ENCODE measurements at places on chromosomes 4 and X.
A peak's percentile ranks its signal among the peaks of the same experiment; 100 is the strongest.

DNA sequence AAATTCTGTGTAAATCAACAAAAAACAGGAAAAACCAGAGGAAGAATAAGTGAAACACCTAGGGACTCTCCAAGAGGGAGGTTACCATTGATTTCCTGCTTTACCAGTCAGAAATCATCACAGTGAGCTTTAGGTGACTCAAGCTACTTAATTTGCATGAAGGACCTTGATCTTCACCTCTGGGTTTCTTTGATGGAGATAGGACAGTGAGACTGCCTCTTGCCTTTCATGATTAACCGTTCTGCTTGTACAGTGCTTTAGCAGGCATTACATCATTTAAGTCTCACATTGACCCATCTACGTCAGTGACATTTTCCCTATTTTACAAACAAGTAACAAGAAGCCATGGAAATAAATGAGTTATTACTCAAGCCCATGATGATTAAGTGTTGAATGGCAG lies 3.4 kb upstream of the GK start:
- DNase-seq, result no peak

DNA sequence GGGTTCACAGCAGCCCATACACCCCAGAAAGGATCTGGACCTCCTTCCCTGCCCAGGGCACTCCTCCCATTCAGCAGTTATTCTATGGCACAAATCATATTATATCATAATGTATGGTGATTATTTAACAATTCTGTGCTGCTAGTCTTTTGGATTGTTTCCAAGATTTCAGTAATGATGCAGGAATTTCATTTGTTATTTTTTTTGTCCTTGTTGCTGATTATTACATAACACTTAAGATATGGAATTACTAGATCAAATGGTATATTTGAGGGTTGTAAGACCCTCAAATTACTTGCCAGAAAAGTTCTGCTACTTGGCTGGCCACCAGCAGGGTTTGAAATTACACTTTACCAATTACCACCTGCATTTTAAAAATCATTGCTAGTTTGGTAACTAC lies 36.4 kb downstream of the QDPR start:
- DNase-seq, result no peak

GRCh38 chrX:97787849-97788248 lies 904.1 kb downstream of the RPA4 start:
- no peak for DNase-seq

GRCh38 chr4:183364025-183364424 lies 41.8 kb upstream of the CLDN24 start:
- no peak for DNase-seq

DNA sequence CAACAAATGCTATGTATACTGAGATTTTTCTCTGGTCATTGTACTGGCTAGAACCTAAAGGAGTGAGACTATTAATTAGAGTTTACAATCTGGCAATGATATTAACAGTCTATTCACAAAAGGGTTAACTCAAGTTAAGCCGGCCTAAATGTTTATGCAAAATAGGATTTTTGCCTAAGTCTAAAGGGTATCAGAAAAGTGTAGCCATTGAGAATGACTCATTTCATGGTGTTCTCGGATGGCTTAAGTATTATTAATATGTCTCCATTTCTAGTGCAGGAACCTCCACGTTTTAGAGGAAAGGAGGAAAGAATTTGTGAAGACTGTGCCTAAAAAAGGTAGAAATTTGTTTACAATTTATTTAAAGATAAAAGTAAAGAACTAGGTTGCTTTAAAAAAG lies 29.8 kb downstream of the DYNLT3 start:
- no peak for DNase-seq

GRCh38 chrX:71510161-71510560 lies 22.7 kb upstream of the OGT start:
- DNase-seq, result no peak

GRCh38 chr4:143743591-143743990 lies 43.1 kb upstream of the FREM3 start:
- no peak for DNase-seq

- no peak for DNase-seq
Measured at GRCh38 chr4:120611092-120611491, 311.4 kb downstream of the PRDM5 start.

- no peak for DNase-seq
Measured at GRCh38 chrX:154123241-154124219, 20.5 kb upstream of the OPN1LW start.

DNA sequence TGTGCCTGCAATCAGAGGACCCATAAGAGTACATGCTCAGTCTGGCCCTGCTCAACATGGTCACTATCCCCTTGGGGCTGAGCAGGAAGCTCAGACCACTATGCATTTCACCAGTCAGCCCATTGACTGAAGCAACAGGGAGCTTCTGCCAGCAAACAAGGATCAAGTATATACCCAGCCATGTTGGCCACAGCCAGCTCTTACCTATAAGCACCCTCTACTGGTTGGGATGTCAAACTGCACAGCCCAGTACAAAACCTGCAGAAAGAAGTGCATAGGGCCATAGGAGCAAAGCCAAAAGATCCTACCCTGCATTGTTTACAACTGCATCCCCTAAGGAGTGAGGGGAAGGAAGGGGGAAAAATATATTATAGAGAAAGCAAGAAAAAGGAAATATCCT lies 214.4 kb upstream of the CPEB2 start:
- no peak for DNase-seq

DNA sequence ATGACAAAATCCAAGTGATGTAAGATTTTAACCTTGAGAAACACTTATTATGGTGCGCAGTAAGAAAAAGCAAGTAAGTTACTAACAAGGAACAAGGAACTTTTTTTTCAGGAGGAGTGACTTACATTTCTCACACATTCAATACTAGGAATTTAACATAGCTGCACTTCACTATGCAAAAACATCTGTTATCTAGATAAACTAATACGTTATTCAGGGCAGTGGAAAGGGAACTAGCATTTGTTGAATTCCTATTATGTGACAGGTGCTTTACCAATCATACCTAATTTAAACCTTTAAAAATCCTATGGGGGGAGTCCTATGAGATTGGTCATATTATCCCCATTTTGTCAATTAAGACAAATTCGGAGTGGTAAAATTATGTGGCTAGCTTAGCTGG lies 238.0 kb downstream of the NR3C2 start:
- no peak for DNase-seq

DNA sequence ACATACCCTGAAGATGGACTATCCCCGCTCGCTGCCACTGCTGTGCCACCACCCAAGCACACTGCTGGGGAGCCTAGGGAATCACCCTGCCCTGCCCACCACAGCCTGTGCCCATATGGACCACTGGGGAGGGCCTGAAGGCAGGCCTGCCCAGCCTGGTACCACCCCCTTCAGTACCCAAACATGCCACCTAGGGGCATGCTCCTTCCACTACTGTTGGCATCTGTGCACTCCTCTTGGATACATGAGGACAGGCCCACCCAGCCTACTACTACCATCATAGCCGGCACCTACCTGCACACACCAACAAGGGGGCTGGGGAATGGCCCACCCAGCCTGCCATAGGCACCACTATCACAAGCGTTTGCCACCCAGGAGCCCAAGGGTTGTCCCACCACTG lies 30.1 kb upstream of the PRDX4 start:
- DNase-seq, result no peak

DNA sequence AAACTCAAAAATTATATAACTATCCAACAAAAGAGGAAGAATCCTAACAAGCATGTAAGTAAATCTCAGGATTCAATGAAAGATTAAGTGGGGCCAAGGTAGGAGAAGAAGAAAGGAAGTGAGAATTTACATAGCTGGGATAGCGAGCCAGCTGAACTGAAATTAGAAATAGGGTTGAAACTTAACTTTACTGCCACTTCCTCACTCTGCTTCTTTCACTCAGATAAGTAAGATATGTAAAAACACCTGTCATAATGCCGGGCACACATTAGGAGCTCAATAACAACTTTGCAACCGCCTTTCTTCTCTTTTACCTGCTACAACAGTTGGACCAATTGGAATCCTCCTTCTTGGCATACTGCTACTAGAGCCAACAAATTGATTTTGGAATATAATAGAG lies 129.4 kb downstream of the CNKSR2 start:
- no peak for DNase-seq

DNA sequence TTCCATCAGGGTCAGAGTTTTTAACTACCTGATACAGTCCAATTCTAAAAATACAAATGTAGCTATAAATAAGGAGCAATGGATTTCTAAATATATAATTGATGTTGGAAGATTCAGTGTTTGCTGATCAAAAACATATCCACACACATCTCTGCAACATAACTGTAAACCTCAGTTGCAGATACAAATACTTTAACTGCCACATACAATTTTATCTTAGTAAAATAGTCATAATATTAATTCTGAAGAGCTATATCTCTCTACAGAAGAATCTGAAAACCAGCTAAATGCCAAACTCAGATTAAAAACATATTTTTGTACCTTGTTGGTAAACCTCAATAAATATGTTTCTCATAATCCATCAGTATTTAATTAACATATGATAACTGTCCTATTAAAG lies 674.3 kb upstream of the INTU start:
- DNase-seq, result no peak

GRCh38 chr4:33746979-33747378 lies 2497.3 kb downstream of the ARAP2 start:
- no peak for DNase-seq

- no peak for DNase-seq
Measured at GRCh38 chrX:13649838-13650237, 3.1 kb upstream of the TCEANC start.

DNA sequence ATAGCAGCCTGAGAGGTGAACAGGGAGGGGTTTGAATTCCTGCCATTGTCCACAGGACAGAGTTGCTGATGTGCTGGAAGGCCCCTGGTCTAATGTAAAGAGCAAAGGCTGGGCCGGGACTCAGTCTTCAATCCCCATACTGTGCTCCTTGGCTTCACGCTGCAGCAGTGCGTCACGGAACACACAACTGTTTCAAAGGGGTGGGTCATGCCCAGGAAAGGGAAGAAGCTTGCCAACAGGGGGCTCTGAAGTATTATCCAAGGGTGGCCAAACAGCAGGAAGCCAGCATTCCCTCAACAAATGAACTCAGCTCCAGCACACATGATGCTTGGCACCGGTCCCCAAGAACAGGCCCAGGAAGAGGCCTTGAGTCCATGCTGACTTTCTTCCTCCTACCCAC lies 122.5 kb downstream of the NFKB1 start:
- peak; percentile 48 for DNase-seq

DNA sequence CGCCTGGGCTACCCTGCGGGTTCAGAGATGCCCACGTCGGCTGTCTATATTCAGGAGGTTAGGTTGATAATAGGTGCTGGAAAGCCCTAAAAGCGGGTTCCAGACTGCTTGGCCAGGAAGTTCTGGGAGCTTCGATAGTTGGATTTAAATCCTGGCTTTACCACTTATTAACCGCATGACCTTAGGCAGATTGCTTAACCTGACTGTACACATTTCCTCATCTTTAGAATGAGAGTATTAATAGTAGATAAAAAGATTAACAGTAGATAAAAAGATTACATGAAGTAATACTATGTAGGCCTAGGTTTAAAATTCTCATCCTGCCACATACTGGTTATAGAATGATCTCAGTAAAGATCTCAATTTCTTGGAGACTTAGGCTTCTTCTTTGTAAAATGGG lies 75.0 kb upstream of the ESX1 start:
- no peak for DNase-seq

GRCh38 chrX:21155916-21156315 lies 218.3 kb upstream of the CNKSR2 start:
- no peak for DNase-seq

DNA sequence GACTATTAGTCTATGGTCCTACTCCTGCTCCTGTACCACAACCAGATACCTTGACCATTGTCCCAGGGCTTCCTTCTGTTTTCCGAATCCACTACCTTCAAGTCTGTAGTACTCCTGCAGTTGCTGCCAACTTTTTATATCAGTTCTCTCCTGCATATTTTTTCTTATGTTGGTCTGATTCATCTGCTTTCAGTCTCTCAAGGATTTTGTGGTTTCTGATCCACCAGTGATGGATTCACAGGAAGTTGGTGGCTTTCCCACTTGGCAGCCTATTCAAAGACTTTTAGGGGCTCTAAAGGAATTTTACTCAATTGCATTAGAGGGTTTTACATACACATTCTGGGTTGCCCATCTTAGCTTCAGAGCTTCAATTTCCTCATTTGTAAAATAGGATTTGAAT lies 23.6 kb downstream of the KIF4A start:
- no peak for DNase-seq

DNA sequence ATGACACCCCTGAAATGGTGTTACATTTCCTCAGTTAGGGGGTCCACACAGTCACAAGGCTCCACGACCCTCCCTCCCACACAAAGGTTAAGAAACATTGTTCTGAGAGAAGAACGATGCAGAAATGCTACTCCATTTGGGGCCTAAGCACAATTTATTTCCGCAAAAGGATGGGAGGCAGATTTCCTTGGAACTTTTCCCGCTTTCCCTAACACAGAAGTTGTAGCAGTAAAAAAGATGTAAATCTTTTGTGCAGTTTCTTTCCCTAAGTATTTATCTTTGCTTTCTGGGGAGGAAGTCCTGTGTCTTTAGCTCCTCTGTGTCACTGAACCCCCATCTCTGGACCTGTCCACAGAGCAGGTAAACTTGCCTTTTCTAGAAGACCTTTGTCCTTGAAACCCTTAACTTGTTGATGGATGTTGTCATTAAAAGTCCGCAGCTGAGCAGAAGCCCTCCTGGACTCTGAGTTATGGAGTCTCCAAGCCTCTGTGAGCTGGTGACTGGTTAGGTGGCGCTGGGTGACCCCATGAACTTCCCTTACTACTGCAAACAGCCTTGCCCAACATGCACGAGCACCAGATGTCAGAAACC lies 67.2 kb upstream of the SHISA3 start:
- DNase-seq, result no peak
